WTC11 (cell line): ENCODE measurements at places on chromosomes 12 and 14. TPM values are rescaled to one million over a fixed set of nuclear protein-coding genes. Genes with fewer than 3 reads are reported as not detected.

TAS2R42 gene
- not detected in 3 replicates for total RNA-seq

ADAM21 gene
- total RNA-seq, result not detected in 3 replicates

POTEM gene
- not detected in 3 replicates for total RNA-seq

COX8C gene
- total RNA-seq, result not detected in 3 replicates

MAP3K12 gene
- total RNA-seq, result 23.6 to 27.9 TPM (median 25.1 TPM) in 3 replicates

SDSL gene
- total RNA-seq, result 0.41 to 0.96 TPM (median 0.52 TPM) in 3 replicates

REP15 gene
- total RNA-seq, result 0.26 TPM in 1 of 3 replicates, not detected in the others
